NCI-H1092 (cell line): ENCODE measurements at places on chromosomes 5 and 9.

GRCh38 chr9:118177241-118177640 is 473.0 kb downstream of the TLR4 start:
- DNase-seq: no peak

GRCh38 chr5:37701868-37702267 is 138.0 kb downstream of the GDNF start:
- DNase-seq: no peak

GRCh38 chr5:9869616-9870288 is 239.6 kb upstream of the TAS2R1 start:
- DNase-seq: no peak

DNA sequence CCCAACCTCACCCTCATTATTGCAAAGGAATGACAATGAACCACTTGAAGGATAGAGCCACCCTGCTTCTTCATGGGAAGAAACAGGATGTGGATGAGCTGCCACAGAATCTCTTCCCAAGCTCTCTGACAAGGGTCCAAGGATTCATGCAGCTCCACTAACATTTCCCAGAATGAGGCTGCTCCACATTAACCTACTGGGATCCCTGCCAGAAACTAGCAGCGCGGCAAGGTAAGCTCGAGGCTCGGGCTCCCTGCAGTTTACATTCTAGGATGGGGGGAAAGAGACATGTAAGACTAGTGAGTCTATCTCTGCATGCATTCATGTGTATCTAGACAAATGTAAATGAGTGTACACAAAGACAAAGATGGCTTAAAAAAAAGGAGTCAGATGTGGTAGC is 12.1 kb downstream of the DCAF12 start:
- peak; percentile 3 for DNase-seq

DNA sequence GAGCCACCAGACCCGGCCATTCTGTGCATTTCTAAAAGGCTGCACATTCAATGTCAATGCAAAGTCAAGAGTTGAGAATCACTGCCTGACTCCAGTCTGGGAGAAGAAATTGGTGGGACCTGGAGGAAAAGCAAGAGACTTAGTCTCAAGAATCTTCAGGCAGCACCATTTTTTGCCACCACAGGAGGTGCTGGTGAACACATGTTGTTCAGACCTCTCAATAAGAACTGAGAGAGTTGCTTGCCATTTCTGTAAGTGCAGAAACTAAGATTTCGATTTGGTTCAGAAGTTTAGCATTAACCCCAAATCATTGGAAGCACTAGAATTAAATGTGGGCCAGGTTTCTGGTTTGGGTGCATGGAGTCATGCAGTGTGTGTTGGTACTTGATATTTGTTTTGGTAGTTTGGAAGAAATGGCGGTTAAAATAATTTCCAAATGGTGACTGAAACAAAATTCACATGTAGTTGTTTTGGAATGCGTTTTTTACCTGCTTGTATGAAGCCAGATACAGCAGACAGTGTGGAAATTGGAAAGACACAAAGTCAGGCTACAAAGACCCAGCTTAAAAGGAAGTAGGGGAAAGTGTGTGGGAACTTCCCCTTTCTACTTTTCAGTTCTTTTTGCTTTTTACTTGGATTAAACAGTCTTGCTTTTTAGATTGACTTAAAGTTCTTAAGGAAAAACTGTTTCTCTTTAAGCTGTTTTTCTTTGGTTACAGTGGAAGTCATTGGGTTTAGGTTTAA is 20.4 kb downstream of the PDE8B start:
- no peak for DNase-seq

GRCh38 chr5:136769900-136770684 is 404.7 kb upstream of the TRPC7 start:
- peak; percentile 13 for DNase-seq

DNA sequence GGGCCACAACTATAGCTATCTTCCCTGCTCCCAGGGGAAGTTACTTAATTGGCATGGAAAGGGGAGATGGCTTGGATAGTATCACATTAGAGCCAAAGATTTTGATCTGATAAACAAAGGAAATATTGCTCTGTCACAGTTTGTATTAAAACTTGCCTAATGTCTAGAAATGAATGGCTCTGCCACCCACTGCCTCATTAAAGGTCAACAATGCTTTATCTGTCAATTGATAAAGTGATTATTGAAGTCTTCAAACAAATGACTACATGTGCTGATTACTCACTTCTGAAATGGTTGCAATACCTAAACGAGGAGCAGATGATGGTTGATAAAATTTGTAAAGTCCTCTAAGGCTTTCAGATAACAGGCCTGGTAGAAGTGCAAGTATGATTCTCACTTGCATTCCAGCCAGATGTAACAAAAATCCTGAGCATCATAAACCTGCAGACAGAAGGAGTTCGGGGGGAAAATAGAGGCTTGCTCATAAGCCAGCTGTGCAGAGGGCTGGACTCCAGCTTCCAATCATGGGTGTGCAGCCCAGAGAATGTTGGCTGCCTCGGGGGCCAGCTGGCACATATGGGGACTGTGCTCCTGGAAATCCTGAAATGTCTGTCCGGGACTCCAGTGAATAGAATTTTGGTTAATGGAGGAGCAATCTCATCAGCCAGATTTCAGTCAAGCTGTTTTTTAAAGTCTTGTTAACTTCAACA is 200.5 kb upstream of the SLC27A6 start:
- no peak for DNase-seq

DNA sequence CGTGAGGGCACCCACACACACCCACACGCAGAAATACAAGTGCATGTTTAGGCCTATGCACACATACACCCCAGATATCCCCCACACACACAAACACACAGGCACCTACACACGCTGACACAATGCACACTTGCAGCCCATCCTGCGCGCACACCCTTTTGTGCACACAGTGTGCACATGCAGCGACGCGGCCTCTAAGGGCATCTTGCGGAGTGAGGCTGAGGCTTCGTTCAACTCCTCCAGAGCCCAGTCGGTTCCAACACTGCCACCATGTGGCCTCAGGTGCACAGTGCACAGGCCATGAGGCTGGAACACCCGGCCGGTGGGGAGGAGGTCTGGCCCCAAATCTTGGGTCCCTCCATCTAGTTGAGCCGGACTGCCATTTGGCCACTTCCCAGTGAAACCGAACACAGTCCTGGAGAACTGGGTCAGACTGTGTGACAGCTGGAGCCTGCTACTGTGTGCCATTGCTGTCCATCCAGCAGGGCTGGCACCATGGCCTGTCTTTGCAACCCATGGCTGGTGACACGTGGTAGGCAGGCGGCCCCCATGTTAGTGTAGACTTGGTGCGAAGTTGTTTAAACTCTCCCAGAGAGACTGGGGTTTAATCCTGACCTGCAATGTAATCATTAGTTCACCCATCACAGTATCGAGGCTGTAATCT is 97.7 kb upstream of the MVB12B start:
- peak; percentile 75 for DNase-seq

DNA sequence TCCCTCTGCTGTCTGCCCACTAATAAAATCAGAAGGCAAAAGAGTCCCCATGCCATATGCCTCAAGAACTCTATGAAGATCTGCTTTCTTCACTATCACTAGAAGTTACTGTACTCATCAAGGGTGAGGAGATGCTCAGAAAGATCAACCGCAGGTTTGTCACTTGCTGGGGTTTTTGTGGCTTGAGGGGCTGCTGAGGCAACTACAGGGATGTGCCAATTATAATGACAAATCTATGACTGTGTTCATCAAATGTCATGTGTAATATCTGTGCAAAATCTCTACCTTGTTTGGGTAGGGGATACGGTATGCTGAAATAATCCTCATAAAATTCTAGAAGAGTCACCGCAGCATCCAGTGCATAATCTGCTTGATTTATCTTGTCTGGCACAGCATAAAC is 13.0 kb downstream of the ERAP1 start:
- DNase-seq: no peak

- no peak for DNase-seq
These were observed 314.1 kb upstream of the PTGER4 start for GRCh38 chr5:40365342-40366330.

GRCh38 chr9:73137286-73137899 is 14.3 kb upstream of the ANXA1 start:
- no peak for DNase-seq

- DNase-seq: no peak
These were observed 44.7 kb downstream of the CDC14B start for GRCh38 chr9:96574931-96575351.

DNA sequence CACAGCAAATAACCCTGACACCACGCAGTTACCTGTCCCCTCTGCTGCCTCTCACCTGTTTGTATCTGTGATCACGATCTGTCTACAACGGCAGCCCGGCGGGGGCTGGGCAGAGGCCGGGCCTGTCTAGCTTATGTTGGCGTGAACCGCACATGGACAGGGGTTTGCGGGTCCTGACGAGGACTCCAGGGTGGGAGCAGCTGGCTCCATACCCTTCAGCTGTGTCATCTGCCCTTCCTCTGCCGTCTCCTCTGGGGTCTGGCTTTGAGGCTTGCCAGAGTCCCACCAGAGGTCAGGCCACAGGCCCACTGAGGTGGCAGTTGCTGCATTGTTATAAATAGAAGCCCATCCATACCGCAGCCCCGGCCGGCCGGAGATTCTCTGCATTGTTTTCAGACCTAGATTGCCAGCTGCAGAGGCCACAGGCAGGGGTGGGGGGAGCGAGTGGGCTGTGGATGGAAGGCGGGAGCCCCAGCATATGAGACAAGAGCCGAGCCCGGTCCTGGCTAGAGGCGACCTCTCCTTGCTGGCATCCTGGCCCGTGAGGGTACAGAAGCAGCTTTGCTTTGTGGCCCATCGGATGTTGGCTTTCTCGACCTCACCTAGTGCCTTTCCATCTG is 37.8 kb downstream of the FAM78A start:
- DNase-seq: no peak

GRCh38 chr5:108251350-108251749 is 130.5 kb downstream of the FBXL17 start:
- DNase-seq: no peak

DNA sequence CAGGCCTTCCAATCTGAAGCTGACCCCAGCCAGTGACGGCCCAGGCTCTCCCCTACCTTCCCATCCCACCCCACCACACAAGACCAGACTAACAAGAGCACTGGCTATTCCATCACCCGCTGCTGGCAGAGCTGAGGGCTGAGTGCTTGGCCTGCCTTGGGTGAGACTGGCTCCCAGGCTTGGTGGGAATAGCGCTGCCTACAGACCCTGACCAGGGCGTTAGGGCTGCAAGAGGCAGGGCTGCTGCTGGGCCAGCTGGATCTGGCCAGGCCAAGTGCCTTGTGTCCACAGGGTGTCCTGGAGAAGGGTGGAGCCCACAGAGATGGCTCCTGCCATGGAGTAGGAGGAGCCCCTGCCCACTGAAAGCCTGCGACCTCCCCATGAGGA is 31.6 kb upstream of the ANGPTL2 start:
- no peak for DNase-seq

DNA sequence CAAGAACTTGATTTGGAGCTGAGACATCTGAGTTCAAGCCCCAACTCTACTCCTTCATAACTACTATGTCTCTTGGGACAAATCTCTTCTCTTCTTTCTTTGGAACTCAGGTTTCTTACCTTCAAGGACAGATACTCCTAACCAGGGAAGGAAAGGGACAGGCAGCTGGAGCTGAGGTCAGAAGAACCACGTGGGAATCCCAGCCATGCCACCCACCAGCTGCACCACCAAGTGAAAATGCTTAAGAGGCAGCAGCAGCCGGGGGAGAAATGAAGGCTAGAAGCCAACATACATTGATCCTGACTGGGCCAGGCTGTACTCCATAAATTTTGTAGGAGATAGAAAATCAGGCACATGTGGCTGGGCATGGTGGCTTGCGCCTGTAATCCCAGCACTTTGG is 9.6 kb upstream of the OR5C1 start:
- no peak for DNase-seq

- DNase-seq: no peak
These were observed 323.8 kb downstream of the PRELID2 start for GRCh38 chr5:145511351-145511750.

- no peak for DNase-seq
These were observed 55.9 kb upstream of the IL6ST start for GRCh38 chr5:56050551-56051255.

DNA sequence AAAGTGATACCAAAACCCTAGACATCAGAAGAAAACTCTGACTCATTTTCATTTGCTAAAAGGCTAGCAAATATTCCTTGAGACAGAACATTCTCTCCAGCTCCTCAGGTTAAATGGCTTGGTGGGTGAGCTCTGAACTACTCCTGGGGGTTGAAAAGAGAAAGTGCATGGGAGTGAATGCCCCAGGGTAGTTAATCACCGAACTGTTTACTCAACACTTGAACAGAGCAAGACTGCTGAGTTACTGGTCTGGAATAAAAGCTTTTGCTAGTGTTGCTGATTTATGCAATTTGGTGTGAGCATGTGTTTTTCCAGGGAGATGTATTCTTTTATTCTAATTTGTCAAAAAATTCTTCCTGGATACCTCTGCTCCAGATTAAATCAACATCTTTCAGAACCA is 88.3 kb upstream of the PRDM9 start:
- DNase-seq: peak; percentile 55

GRCh38 chr9:69759021-69759420 is 790 bp downstream of the PTAR1 start:
- no peak for DNase-seq

DNA sequence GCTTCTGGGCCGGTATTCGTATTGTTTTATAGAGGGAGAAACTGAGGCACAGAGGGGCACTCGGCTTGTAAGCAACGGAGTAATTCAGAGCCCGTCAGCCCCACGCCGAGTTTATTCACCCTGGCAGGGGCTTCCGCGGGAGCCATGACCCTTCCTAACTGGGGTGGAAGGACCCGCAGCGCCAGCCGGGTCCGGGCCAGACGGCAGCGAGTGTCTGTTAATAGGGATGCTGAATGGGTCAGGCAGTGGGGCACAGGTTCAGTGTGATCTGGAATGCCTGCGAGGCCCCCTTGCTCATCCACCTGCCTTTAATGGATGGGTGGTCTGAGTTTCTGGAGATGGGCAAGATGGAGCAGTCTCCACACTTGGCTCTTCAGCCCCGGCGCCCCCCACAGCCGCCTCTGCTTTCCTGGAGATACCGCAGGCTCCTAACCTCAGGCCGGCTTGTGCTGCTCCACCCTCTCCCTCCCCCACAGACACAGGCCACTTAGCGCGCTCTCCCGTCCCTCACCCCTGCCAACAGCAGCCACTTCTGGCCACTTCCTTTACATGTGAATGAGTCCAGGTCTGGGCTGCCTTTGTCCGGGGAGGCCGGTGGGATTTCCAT is 147.1 kb downstream of the ERCC6L2 start:
- peak; percentile 62 for DNase-seq

GRCh38 chr9:717722-718121 is 123.8 kb upstream of the DMRT1 start:
- DNase-seq: no peak

GRCh38 chr9:130356877-130357584 is 87.7 kb upstream of the ASS1 start:
- no peak for DNase-seq

- DNase-seq: no peak
These were observed 72.9 kb downstream of the TARS1 start for GRCh38 chr5:33513462-33514185.

GRCh38 chr9:82588301-82589180 is 474.4 kb downstream of the RASEF start:
- no peak for DNase-seq

- no peak for DNase-seq
These were observed 487.7 kb downstream of the MAT2B start for GRCh38 chr5:163993126-163993525.

GRCh38 chr5:139058121-139058520 is 140.0 kb downstream of the SIL1 start:
- no peak for DNase-seq

GRCh38 chr5:1720396-1721110 is 79.1 kb downstream of the MRPL36 start:
- DNase-seq: no peak
